Endothelial cell (in vitro differentiated cells): ENCODE measurements at places on chromosomes 4 and X.
A peak's percentile ranks its signal among the peaks of the same experiment; 100 is the strongest.

GRCh38 chr4:145613566-145614232 is 5.5 kb upstream of the MMAA start:
- no peaks in the 10 kb centered on the region for H3K36me3 ChIP-seq
- H3K27ac ChIP-seq, result no peak overlapping the region
- H3K4me3 ChIP-seq, result no peak overlapping the region
- H3K4me1 ChIP-seq, result peaks cover 20% of the 10 kb centered on the region
- H3K27me3 ChIP-seq, result peaks cover 3% of the 10 kb centered on the region

- no peak overlapping the region for H3K4me3 ChIP-seq
- H3K4me1 ChIP-seq, result peaks cover 4% of the 10 kb centered on the region
- H3K27ac ChIP-seq, result no peak overlapping the region
- H3K36me3 ChIP-seq, result no peaks in the 10 kb centered on the region
These were observed 100.0 kb downstream of the TET2 start for GRCh38 chr4:105246712-105247111.

DNA sequence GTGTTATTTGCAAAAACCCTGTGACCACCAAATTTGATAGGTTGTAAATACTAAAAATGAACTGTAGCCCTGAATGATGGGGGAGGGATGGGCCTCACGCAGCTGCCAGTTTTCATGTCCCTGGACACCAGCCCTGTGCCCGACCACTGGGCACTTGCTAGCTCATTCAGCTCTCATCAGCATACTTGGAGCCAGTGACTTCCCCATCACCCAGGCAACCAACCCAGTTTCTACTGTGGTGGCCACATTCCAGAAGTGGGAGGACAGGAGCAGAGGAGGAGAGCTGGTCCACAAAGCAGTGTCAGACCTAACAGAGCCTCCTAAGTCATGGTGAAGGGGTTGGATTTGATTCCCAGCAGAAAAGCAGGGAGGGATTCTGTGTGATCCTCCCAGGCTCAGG is 128.2 kb downstream of the CPEB2 start:
- H3K36me3 ChIP-seq, result peaks cover 5% of the 10 kb centered on the region
- no peak overlapping the region for H3K27ac ChIP-seq
- H3K4me1 ChIP-seq, result no peaks in the 10 kb centered on the region
- DNase-seq, result no peak
- H3K4me3 ChIP-seq, result no peak overlapping the region
- H3K27me3 ChIP-seq, result peaks cover 3% of the 10 kb centered on the region

- DNase-seq, result no peak
- H3K4me3 ChIP-seq, result no peak overlapping the region
- H3K36me3 ChIP-seq, result no peaks in the 10 kb centered on the region
- no peaks in the 10 kb centered on the region for H3K4me1 ChIP-seq
These were observed 208.1 kb downstream of the FAM47B start for GRCh38 chrX:35150642-35151239.

- H3K27ac ChIP-seq, result no peak overlapping the region
- H3K36me3 ChIP-seq, result no peaks in the 10 kb centered on the region
- DNase-seq, result peak; percentile 84
- no peaks in the 10 kb centered on the region for H3K4me1 ChIP-seq
These were observed 59.4 kb downstream of the POLR2B start for GRCh38 chr4:57037982-57038604.

GRCh38 chr4:26013629-26014028 is 99.6 kb downstream of the SMIM20 start:
- H3K27me3 ChIP-seq, result peaks cover 5% of the 10 kb centered on the region
- no peak overlapping the region for H3K4me3 ChIP-seq
- no peak overlapping the region for H3K27ac ChIP-seq
- DNase-seq, result no peak
